ENCODE measurements at places on chromosomes 3 and 15.

DNA sequence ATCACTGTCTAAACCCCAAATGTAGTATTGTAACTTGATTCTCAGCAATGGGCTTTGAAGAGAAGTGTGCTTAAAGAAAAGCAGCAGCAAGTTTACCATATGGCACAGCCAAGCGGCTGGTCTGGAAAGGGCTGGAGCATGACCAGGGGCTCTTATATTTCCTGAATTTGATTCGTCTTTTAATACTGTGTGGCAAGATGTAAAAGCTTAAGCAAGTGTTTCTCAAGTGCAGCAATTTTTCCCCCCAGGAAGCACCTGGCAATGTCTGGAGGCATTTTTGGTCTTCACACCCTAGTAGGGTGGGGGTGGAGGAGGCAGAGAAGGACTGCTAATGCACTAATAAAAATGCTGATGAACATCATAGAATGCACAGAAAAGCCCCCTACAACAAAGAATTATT, 397.9 kb downstream of the NTRK3 start:
- no peak for DNase-seq

DNA sequence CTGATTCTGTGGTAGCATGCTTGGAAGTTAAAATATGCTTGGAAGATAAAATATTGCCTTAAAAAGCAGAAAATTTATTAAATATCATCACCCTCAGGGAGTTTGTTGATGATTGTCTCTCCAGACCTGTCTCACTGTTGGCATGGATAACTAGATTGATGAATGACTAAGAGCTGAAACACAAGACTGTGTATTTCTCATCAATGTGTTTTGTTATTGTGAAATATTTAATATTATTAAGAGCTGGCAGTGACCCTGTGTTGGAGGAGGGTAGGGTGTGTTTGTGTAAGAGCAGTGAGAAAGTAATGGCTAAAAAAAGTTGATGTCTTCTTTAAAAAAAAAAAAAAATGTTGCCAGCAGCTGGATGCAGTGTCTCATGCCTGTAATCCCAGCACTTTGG, 82.2 kb downstream of the ITPR1 start:
- DNase-seq: no peak

GRCh38 chr3:50817756-50818529, 143.2 kb downstream of the DOCK3 start:
- no peak for DNase-seq

- no peak for DNase-seq
Measured at GRCh38 chr3:97871186-97871585, 49.4 kb downstream of the CRYBG3 start.

DNA sequence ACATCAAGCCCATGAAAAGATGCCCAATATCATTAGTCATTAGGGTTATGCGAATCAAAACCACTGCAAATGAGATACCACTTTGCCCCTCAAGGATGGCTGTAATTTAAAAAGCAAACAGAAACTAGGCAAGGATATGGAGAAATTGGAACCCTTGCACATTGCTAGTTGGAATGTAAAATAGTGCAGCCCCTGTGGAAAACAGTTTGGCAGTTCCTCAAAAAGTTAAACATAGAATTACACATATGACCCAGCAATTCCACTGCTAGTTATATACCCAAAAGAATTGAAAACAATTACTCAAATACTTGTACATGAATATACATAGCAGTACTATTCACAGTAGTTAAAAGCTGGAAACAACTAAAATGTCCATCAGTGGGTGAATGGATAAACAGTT, 186.8 kb upstream of the CGNL1 start:
- DNase-seq: no peak

Measured in uterus (tissue), 4 donors.